WERI-Rb-1 (cell line): ENCODE measurements at places on chromosomes 5 and 9.

DNA sequence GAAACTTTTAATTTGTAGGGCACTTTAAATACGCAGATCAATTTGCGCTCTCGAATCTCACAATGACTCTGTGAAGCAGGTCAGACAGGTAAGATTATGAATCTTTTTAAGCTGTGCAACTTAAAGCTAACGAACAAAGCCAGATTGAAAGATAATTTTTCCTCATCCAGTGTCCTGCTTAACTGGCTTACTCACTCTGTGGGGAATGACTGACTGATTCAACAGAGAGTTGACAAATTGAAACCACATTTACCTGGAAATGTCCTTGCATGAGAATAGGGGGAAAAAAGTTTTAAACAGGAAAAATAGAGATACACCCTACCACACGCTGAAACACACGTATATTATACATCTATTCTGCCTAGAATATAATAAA is 187.9 kb downstream of the MAN2A1 start:
- DNase-seq = no peak

DNA sequence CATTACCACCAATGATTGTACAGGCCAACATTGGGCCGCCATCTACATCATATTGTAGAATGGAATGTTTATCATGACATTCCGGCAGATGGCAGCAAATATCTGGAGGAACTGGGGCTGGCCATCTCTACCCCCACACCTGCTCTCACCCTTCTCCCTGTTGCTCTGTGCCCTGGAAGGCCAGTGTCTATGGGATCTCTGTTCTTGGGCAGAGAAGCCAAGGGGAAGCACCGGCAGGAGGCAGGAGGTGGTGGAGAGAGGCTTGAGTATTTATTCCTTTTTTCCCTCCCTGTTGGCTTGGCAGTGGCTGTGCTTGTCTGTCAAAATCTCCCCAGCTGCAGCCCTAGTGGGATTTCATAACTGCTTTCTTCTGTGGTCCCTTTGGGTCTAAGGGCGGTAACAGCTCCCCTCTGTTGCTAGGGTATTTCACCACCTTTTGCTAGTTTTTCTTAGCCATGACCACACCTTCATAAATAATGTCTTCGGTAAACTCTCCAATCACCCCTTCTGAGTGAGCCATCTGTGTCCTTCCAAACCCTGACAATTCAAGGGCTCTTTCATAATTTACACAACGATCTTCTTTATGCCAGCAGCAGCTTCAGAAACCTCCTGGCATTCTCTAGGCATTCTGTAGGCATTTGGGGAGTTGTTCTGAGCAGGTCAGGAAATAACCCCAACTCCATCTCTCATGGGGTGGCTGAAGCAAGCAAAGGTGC is 225.8 kb downstream of the MELK start:
- DNase-seq = peak; percentile 66

- DNase-seq = no peak
Observed at GRCh38 chr5:88689668-88690408, 193.1 kb downstream of the MEF2C start.

GRCh38 chr5:97618721-97619120 is 435.7 kb upstream of the RIOK2 start:
- DNase-seq = no peak

GRCh38 chr5:23146183-23146582 is 293.0 kb upstream of the CDH12 start:
- peak; percentile 12 for DNase-seq

DNA sequence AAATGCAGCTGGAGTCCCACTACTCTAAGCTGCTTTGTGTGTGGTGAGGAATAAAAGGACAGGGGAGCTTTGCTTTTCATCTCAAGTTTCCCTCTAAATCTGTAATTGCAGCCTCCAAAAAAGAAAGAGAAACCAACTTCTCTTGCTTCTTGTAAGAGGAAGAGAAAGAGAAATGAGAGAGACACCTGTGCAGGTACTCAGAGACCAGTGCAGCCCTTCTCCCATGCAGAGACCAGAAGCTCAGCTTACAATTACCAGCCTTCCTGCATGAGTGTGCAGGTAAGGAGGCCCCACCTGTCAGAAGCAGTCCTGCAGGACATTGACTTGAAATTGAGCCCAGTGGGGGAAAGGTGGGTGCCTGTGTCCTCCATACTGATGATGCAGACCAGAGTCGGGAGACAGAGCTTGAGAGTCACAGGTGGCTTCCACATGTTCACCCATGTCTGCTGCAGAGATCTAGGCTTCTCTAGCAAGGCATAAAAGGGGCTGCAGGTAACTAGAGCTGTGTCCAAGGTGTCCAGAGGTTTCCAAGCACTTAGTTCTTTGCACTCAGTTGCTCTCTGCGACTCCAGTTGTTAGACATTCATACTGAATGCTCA is 15.3 kb upstream of the MED10 start:
- no peak for DNase-seq

DNA sequence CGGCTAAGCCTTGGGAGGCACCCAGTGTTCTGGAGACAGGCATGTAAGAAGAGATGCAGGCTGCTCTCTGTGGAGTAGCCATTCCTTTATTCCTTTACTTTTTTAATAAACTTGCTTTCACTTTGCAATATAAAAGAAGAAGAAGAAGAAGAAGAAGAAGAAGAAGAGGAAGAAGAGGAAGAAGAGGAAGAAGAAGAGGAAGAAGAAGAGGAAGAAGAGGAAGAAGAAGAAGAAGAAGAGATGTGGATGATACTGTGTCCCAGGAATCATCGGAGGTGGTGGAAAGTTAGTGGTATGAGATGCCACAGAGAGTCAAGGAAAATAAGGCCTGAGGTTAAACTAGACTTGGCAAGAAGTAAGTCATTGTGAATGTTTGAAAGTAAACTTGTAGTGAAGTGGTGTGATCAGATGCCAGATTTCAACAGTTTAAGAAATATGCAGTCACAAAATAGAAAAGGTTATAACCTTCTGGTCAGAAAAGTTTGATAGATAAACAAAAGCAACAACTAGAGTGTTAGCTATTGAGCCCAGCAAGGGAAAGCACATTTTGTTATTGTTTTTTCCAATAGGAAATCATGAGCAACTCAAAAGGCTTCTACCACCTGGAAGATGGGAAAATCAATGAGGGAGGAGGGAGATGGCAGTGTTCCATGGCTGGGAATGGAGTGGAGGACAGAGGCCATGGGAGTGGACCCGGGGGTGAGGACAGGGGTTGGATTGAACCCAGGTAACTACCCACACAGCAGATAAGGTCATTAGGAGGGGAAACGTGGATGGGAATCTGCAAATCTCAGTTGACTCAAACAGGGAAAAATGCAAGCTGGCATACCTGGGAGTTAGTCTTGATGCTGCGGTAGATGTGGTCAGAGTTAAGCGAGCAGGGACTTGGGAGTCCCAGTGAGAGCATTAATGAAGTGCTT is 16.8 kb downstream of the AOPEP start:
- DNase-seq = no peak

DNA sequence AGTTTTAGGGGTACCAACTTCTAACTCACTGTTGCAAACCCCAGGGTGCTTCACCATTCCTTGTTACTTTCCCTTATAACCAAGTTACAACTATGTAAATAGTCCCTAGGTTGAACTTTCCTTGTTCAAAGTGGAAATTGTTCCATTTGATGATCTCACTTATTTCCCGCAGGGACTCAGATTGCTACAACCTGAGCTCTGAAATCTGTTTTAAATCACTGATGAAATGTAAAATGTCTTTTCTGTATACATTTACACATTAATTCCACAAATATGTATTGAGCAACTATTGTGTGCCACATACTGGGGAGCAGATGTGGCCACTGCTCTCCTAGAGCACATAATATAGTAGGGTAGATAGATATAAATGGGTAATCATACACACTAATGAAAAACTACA is 69.1 kb upstream of the TARS1 start:
- DNase-seq = no peak

DNA sequence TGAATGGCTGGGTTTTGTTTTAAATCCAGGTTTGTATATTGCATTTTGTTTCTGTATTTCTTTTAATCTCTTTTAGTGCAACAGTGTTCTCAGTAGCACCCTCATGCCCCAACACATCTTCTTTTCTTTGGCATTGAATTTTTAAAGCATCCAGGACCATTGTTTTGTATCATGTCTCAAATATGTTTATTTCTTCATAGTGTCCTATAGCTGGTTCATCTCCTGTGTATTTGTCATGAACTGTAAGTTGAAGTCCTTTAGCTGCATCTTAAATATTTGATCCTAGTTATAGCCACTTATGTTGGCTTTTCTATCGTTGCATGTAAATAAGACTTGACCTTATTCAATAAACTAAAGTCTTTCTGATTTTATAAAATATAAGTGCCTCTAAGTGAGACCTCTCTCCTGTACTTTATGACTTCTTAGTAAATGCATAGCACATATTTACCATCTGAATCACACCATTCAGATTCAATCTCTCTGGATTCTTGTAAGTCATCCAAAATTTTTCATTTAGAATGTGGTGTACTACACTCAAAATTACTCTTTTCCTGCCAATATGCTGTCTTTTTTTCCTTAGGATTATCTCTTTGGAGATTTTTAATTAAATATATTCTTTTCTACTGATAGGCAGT is 21.0 kb upstream of the ERCC6L2 start:
- no peak for DNase-seq

- DNase-seq = no peak
Observed at GRCh38 chr5:58294598-58295305, 165.1 kb downstream of the PLK2 start.

DNA sequence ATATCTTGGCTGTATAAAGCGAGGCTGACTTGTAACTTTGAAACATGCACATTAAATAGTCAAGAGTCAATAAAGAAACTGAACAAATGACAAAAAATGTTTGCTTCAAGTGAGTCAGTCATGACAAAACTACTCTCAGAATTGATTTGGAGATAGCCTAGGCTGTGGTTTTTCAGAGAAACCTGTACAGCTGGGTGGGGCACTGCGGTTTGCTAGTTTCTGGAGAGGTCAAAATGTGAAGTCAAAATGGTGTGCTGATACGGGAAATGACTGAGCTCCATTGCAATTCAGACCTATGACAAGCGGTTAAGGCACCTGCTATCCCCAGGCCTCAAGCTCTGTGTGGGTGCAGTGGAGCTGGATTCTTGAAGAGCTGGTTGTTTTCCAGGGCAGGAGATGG is 10.3 kb upstream of the CD180 start:
- no peak for DNase-seq

DNA sequence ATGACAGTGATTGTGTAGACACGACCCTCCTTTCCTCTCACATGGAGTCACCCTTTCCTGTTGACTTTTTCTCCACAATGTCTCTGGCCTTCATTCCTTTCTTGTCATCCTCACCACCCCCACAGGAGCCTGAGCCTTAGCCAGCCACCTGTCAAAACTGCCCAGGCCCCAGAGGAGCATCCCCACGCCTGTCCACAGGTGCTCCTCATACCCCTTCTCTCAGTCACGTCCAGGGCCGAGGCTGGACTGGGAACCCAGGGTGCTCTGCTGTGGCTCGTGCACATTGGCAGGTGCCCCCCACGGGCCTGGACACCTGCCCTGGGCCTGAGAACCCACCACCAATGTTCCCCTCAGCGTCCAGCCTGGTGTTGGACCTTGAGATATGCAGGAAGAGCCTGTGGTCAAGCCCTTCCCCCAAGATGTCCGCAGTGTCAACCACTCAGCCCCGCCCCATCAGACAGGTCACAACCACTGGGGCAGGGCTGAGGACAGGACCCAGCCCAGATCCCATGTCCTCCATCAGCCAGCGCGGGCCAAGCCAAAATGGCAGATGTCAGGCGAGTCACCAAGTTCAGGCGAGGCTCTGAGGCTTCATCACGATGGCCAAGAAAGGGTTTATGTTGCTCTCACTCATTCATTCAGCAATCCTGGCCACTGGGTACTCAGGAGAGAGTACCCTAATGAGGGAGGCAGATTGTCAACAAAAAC is 65.8 kb upstream of the STXBP1 start:
- no peak for DNase-seq

GRCh38 chr5:155689406-155689805 is 637.6 kb upstream of the SGCD start:
- no peak for DNase-seq

- DNase-seq = peak; percentile 92
Observed at GRCh38 chr9:37422289-37423104, at the start of gene GRHPR. GRHPR (plus strand) TSS chr9:37422696; CDS start chr9:37422751, 55 bp downstream.

DNA sequence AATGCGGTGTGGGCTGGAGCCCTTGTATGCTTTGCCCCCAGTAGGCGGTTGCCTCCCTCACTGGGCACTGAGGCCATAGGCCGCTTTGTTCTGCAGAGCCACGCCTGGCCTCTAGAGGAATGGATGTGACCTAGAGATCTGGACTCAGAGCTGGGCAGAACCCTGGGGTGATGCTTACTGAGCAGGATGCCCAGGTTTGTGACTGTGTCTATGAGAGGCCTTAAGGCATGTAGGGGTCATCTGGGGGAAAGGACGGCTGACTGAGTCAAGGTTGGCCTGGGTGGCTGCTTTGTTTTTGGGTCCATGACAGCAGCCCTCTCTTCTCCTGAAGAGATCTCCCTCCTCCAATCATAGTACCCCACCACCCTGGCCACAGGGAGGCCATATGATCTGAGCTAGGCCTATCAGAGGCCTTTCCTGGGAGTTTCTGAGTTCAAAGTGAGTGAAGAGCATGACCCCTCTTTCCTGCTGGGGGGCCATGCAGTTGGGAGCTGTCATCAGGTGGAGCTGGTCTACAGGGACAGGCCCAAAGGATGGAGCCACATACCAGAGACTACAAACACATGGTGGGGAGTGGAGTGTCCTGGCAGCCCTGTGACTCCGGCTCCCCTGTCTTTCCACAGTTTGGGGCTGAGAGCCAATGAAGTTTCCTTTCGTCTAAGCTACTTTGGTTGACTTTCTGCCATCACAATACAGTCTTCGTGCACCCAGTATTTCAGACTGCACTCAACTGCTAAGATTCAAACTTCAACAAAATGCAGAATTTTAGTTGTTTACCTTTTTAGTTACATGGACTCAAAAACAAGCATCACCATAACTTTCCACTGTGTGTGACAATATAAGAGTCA is 165.4 kb downstream of the AUH start:
- DNase-seq = no peak

DNA sequence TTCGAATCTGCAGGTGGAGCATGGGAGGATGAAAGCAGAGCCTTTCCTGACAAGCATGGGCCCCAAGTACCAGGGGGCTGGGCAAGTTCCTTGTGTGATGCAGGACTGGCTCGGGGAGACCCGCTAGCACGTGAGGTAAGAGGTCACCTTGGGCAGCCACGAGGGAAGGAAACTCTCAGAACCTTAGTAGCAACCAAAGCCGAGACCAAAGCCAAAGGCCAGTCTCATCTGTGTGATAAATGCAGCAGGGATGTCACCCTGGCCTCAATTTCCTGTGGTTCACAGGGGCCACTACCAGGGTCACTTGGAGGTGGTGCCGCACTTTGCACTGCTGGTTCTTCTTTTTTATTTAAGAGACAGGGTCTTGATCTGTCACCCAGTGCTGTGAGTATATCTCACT is 39.5 kb downstream of the PRRT1B start:
- no peak for DNase-seq
